Right renal pelvis (tissue), 4 donors: ENCODE measurements at places on chromosomes 3 and 15. TPM values are rescaled to one million over a fixed set of nuclear protein-coding genes. Genes with fewer than 3 reads are reported as not detected.

Gene LRRC2
- polyA plus RNA-seq, result 1.9 TPM

DNA sequence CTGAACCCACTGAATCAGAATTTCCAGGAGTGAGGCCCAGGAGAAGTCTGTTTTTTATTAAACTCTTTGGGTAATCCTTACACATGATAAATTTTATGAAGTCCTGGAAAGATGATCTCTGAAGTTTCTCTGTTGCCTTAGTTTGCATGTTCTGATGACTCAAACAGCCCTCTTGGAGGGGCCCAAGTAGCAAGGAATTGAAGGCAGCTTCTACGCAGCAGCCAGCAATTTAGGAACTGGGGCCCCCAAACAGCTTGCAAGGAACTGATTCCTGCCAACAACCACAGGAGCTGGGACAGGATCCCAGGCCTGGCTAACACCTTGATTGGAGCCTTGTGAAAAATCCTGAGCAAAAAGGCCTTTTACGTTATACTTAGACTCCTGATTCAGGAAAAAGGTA is 5.4 kb upstream of the ACP3 start:
- DNase-seq, result no peak

DNA sequence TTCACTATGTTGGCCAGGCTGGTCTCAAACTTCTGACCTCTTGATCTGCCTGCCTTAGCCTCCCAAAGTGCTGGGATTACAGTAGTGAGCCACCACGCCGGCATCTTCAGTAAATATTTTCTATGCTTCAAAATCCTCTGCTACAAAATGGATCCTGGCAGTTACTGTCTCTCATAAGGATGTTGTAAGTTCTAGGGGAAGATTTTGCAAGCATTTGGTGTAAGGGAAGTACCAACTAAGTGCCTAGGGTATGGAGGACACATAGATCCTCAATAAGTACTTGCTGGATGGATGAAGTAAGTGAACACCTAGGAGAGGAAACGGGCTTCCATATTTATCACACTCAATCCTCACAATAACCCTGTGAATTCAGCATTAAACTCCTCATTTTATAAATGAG is 6.6 kb downstream of the TM4SF4 start:
- no peak for DNase-seq

GRCh38 chr3:50258029-50258680 is 10.8 kb upstream of the SEMA3B start:
- no peak for DNase-seq

- DNase-seq, result no peak
Measured at GRCh38 chr3:177932750-177933660, 603.2 kb upstream of the KCNMB2 start.

DNA sequence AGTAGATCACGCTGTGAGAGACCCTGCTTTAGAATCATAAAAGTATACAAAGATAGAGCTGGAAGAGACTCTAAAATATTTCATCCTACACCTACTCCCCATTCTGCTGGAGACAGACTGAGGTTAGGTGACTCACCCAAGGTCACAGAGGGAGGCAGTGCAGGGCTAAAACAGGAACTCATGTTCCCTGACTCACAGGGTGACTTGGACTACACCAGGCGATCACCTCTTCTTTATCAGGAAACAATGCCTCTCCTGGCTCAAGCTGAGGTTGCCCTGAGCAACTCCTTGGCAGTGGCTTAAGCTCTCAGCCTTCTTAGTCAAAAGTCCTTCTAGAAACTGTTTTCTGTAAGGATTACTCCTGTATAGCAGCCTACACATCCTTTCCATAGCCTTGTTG is 26.4 kb upstream of the TNFAIP8L3 start:
- DNase-seq, result no peak
